Stimulated activated CD8-positive, alpha-beta memory T cell treated with anti-CD3 and anti-CD28 coated beads, Interleukin-2, amount 100 ng/mL, for 1 hour (primary cell): ENCODE measurements at places on chromosomes 13 and 19.
A peak's percentile ranks its signal among the peaks of the same experiment; 100 is the strongest.

GRCh38 chr19:48400018-48400742 is 6.7 kb downstream of the GRIN2D start:
- no peak for DNase-seq

GRCh38 chr13:36536546-36536945 is 104.3 kb downstream of the CCNA1 start:
- DNase-seq = no peak

- DNase-seq = no peak
These were observed 43.4 kb upstream of the PDCD5 start for GRCh38 chr19:32537580-32537979.

- no peak for DNase-seq
These were observed 43.5 kb downstream of the LRCH1 start for GRCh38 chr13:46596466-46596865.

DNA sequence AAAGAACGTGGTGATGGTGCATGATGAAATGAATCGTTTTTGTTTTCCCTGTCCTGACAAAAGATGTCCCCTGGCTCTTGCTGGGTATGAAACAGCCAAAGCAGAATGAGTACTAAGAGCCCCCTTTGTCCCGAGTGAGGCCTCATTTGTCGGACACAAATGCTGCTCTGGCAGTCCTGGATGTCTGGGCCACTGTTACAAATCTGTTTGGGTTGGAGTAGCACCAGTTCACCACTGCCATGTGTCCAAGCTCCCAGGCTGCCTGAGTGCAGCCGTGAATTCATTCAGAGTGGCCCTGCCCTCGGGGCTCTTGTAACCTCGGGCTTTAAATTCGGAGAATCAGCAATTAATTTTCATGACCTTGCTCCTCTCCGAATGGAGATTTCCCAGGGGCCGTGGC is 182.4 kb downstream of the NUFIP1 start:
- DNase-seq = no peak

DNA sequence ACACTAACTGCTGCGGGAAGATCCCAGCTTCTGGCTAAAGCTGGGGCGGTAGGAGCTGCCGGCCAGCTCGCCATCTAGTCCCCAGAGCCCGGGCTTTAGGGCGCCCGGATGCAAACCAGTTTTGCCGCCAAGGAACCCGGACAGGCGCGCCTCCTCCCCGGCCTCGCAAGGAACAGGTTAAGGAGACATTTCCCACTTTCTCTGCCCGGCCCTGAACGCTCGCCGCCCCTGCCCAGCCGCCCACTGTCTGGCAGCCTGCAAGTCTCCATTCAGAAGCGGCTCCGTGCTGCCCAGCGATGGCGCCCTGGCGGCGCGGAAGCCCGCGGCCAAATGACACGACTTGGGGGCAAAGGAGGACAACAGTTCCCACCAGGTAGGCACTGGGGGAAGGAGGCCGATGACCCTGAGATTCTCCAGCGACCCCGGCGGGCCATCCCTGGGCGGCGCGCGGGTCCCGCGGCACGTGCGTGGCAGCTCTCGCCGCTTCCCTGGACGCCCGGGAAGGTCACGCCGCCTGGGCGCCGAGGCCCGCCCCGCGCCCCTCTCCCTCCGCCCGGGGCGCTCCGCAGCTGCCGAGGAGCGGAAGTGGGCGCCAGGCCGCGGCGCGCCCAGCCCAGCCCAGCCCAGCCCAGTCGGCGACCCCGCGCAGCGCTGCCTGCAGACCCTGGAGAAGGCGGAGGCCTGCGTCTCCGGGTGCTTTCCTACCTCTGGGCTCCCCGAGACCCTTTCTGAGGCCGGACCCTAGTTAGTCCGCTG is 42.2 kb upstream of the HNRNPA1L2 start:
- DNase-seq = no peak

- no peak for DNase-seq
These were observed 39.1 kb downstream of the PEPD start for GRCh38 chr19:33482476-33482875.

DNA sequence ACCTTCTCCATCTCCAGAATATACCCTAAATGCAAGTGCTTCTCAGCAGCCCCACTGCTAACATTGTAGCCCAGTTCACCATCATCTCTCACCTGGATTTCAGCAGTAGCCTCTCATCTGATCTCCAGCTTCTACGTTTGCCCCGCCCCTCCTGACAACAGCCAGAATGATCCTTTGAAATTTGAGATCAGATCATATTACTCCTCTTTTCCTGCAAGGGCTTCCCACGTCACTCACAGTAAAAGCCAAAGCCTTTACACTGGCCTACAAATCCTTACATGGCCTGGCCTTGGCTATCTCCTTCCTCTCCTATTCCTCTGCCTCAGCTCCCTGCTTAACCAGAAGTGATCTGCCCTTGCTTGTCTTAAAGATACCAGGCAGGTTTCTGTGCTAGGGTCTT is 94.3 kb upstream of the NBEA start:
- no peak for DNase-seq

- DNase-seq = no peak
These were observed 3.3 kb upstream of the CEACAM7 start for GRCh38 chr19:41691268-41691970.

- DNase-seq = no peak
These were observed 870 bp upstream of the UNC13A start for GRCh38 chr19:17688853-17689595.

DNA sequence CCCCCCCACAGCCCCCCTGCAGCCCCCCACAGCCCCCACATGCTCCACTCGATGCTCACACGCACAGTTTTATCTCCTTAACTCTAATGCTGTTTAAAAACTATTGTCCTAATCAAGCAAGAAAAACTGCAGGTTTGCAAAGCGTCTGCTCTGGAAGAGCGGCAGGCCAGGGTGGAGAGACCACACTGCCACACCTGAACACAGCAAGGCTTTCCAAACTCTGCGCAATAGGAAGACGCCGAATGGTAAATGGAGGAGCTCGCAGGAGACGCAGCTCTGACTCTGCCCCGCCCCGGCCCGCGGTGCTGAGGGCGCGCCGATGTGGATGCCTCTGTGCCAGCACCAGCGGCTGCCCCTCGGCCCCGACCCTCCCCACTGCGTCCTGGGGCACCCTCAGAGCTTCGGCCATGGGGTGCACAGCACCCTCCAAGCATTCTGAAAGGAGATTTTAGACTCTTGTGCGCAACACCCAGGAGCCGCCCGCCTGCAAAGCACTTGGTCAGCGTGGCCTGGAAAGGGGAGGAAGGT is 32.4 kb downstream of the RASA3 start:
- DNase-seq = no peak

DNA sequence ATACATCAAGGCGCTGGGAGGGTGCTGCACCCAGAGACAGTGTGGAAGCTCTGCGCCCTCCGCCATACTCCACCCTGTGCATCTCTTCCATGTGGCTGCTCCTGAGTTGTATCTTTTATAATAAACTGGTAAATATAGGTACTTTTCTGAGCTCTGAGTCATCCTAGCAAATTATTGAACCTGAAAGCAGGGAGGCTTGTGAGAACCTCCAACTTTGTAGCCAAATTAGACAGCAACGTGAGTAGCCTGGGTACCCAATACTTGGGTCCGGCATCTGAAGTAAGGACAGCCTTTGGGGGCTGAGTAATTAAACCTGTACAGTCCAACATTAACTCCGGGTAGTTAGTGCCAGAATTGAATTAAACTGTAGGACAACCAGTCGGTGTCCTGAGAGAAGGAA is 57.4 kb downstream of the RUBCNL start:
- no peak for DNase-seq

DNA sequence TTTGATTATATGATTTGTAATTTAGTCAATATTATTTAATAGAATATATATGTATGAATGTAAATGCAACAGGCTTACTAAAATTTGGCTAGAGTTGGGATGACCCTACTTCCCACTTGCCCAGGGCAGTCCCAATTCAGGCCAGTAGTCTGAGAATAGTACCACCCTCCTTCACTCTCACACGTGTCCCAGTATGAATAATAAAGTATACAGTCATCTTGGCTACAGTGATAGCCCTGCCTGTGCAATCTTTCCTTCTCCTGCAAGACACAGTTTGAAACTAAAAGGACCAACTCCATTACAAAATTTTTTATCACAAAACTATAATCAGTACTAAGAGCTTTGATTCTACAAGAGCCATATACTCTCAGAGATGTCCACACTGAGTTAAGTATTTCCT is 76.2 kb downstream of the SACS start:
- DNase-seq = no peak

- no peak for DNase-seq
These were observed 235.9 kb downstream of the PCDH20 start for GRCh38 chr13:61179741-61180140.

GRCh38 chr13:98820300-98820699 is 67.8 kb upstream of the SLC15A1 start:
- no peak for DNase-seq

GRCh38 chr13:55000043-55000442 is 1971.4 kb downstream of the OLFM4 start:
- no peak for DNase-seq

DNA sequence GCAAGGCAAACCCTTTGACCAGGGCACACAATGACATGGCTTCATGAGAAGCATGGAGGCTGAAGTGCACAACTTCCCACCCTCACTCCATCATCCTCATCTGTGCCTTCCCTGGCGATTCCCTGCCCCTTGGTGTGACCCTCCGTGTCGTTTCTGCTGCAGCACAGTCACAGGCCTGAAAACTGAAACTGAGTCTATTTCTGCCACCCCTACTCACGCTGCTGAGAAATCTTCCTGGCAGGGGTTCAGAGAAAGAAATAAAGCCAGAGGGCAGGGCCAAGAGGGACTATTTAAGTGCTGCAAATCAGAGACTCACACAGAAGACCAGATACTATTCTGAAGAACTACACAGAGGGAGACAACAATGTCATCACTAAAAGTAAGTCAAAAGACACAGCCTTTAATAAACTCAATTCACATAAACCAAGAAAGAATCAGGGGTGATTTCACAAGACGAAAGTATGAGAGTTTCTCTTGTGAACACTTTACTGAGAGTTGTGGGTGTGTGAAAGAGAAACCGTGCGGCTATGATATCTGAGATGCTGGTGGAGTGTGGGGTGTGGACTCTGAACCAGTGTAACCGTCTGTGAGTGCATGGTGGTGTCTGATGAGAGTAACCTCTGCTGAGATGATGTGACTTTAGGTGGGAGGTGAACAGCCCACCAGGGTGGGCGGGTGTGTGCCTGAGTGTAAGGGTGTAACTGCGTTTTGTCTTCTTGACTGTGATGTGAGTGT is 23.5 kb downstream of the LGALS16 start:
- no peak for DNase-seq

DNA sequence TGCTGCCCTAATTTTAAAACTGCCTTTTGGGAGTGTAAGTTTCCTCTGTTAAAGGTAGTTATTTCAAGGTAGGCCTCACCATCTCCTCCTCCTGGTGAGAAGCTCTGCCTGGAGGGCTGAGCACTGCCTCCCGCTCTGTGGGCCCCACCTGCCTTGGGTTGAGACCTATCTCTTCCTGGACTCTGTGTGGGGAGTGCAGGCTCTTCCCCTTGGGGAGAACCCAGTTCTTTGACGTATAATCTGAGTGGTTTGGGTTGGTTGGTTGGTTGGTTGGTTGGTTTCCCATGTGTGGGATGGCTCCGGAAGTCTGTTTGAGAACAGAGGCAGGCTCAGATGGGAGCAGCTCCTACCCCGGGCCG is 39.1 kb downstream of the ACTN4 start:
- no peak for DNase-seq

- DNase-seq = no peak
These were observed 66.0 kb downstream of the COL4A1 start for GRCh38 chr13:110240943-110241342.

DNA sequence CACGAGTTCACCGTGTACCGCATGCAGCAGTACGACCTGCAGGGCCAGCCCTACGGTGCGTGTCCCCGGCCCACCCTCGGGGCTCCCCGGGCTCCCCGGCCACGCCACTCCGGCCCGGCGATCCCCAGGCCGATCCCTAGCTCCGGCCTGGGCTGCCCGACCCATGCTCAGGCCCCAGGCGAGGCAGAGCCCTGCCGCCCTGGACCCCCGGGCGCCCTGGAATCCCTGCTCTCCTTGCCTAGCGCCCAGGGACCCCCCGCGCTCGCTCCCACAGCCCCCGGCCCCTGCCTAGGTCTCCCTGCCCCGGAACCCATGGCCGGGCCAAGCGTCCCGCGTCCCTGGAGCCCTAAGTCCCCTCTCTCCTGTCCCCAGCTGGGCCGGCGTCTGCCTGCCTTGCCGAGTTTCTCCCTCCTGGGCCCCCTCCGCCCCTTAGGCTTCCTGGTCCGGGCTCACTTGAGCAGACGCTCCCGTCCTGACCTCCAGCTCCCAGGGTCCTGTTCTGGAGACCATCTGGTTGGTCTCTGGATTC is 494 bp downstream of the NCLN start:
- no peak for DNase-seq

- DNase-seq = no peak
These were observed 24.4 kb downstream of the PLA2G4C start for GRCh38 chr19:48085904-48086864.

DNA sequence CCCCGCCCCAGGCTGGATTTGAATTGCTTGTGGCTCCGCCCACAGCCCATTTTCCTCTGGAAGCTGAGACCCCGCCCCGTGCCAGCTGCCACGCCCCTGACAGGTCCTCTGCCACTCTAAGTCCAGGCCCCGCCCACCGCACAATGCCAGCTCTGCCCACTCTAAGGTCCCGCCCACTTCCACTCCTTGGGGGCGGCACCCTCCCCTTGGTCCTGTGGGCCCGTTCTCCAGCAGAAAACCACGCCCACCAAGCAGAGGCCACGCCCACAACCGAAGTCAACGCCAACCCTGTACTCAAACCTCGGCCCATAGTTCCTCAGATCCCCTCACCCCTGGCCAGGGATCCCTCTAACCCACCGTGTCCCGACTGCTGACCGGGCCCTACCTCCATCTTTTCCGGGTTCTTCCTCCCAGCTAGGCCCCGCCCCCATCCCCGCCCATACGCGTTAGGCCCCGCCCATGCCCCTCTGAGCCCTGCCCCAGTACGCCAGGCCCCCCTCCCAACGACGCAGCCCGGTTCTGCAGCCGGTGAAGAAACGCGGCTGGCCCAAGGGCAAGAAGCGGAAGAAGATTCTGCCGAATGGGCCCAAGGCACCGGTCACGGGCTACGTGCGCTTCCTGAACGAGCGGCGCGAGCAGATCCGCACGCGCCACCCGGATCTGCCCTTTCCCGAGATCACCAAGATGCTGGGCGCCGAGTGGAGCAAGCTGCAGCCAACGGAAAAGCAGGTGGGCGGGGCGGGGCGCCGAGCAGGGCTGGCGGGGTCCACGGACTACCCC is 1.3 kb downstream of the HMG20B start:
- peak; percentile 47 for DNase-seq

DNA sequence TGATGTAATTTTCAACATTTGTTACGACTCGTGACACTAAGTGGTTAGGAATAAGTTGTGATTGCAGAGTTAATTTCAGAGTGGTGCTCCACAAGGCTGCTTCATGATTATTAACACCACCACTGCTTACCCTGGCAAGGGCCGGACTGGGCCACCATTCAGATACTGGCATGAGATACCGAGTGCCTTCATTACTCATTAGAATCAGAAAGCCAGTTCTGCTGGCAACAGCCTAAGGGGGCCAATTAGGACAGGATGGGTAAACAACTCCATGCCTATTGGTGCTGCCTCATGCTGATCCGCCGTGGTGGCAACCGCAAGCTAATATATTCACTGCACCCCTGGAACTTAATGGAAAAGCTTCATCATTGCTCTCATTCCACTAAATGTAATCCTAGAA is 575.1 kb downstream of the EFNB2 start:
- DNase-seq = no peak
